Purkinje cell (primary cell): ENCODE measurements at places on chromosomes 7 and 10. TPM values are rescaled to one million over a fixed set of nuclear protein-coding genes. Genes with fewer than 3 reads are reported as not detected.

The AKR1D1 gene
- not detected in 2 replicates for polyA plus RNA-seq

The DGKI gene
- 24.4 and 28.9 TPM in 2 replicates for polyA plus RNA-seq

The FAM25C gene
- not detected in 2 replicates for polyA plus RNA-seq

The EGR2 gene
- polyA plus RNA-seq, result 0.16 TPM in 1 of 2 replicates, not detected in the other

The COBL gene
- 0.31 and 7.3 TPM in 2 replicates for polyA plus RNA-seq

The BMPER gene
- 2.8 and 10.9 TPM in 2 replicates for polyA plus RNA-seq

The HKDC1 gene
- 1.6 and 2.2 TPM in 2 replicates for polyA plus RNA-seq

The SRRT gene
- 14.1 and 14.3 TPM in 2 replicates for polyA plus RNA-seq

The PON1 gene
- polyA plus RNA-seq, result 2.5 TPM in 1 of 2 replicates, not detected in the other

The JAZF1 gene
- 1.2 and 13.2 TPM in 2 replicates for polyA plus RNA-seq

The TMEM176B gene
- 2.5 TPM in 1 of 2 replicates, not detected in the other for polyA plus RNA-seq

The LAMB1 gene
- 28.9 and 42.0 TPM in 2 replicates for polyA plus RNA-seq

The FAM20C gene
- 5.2 and 10.9 TPM in 2 replicates for polyA plus RNA-seq

The CPA2 gene
- polyA plus RNA-seq, result not detected in 2 replicates

The SLC35G1 gene
- polyA plus RNA-seq, result 4.2 and 9.3 TPM in 2 replicates

The ANKRD61 gene
- not detected in 2 replicates for polyA plus RNA-seq

The VWDE gene
- polyA plus RNA-seq, result 2.6 and 7.3 TPM in 2 replicates

The PLXNA4 gene
- polyA plus RNA-seq, result 1.9 and 4.0 TPM in 2 replicates

The GIMAP1 gene
- polyA plus RNA-seq, result not detected in 2 replicates

The TSPAN13 gene
- polyA plus RNA-seq, result 242 and 258 TPM in 2 replicates

The LIPK gene
- not detected in 2 replicates for polyA plus RNA-seq

The GDF2 gene
- polyA plus RNA-seq, result not detected in 2 replicates

The KIF11 gene
- 0.75 and 1.0 TPM in 2 replicates for polyA plus RNA-seq

The NOM1 gene
- polyA plus RNA-seq, result 2.5 and 7.7 TPM in 2 replicates

The DLX6 gene
- polyA plus RNA-seq, result 0.71 TPM in 1 of 2 replicates, not detected in the other

The ATG9B gene
- polyA plus RNA-seq, result 2.2 TPM in 2 replicates

The CYP2C19 gene
- polyA plus RNA-seq, result 0.94 and 2.6 TPM in 2 replicates

The SLC13A1 gene
- polyA plus RNA-seq, result not detected in 2 replicates

The PDE1C gene
- 31.3 and 39.5 TPM in 2 replicates for polyA plus RNA-seq

The GARIN1A gene
- 0.17 TPM in 1 of 2 replicates, not detected in the other for polyA plus RNA-seq

The TMEM178B gene
- 6.1 and 7.2 TPM in 2 replicates for polyA plus RNA-seq
